Stimulated activated CD8-positive, alpha-beta memory T cell treated with anti-CD3 and anti-CD28 coated beads, Interleukin-2, amount 100 ng/mL, for 1 hour (primary cell): ENCODE measurements at places on chromosomes 3 and 15.

GRCh38 chr15:94265009-94265408 lies 33.6 kb downstream of the MCTP2 start:
- DNase-seq: no peak

DNA sequence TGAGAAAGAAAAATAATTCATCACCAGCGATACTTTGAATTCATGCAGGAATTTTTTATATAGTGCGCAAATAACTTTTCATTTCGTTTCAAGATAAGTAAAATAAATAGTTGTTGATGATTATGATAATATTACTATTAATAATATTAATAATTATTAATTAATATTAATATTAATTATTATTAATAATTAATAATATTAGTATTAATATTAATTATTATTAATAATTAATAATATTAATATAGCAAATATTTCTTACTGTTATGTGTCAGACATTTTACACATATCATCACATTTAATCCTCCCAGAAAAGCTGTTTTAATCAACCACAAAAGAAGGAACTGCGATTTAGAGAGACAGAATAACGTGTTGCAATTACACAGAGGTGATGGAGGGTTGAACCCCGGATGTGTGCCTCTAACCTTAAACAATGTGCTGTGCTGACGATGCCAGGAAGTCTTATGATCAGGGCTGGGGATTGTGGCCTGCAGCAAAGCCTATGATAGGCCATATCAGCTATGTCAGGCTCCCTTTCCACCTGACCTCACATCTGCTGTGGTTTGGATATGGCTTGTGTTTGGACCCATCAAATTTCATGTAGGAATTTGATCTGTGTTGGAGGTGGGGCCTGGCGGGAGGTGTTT lies 263.5 kb upstream of the NR2F2 start:
- DNase-seq: no peak

GRCh38 chr15:51244423-51244869 lies 94.0 kb downstream of the CYP19A1 start:
- no peak for DNase-seq

GRCh38 chr3:118144919-118145318 lies 889.7 kb downstream of the IGSF11 start:
- no peak for DNase-seq

GRCh38 chr15:39312984-39313383 lies 267.9 kb upstream of the THBS1 start:
- DNase-seq: no peak

- DNase-seq: no peak
Observed at GRCh38 chr15:52185151-52185561, 6.0 kb downstream of the GNB5 start.

GRCh38 chr15:78434134-78434533 lies 3.9 kb upstream of the IREB2 start:
- no peak for DNase-seq

- DNase-seq: no peak
Observed at GRCh38 chr3:127011270-127011992, 28.5 kb downstream of the PLXNA1 start.

DNA sequence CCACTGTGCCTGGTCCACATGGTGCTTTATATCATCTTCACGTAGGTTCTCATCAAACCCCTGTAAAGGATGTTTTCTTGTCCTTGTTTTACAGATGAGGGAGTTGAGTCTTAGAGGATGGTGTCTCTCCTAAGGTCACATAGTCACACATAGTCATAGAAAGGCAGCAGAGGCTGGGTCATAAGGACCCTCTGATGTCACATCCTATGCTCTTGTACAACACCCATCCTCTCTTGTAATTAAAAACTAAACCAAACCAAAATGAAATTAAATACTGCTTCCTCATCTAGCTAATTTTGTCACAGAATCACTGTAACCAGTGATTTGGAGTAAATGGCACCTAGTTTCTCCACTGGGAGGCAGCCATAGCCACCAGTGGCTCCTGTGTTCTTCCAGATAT lies 21.8 kb upstream of the ATP1B3 start:
- no peak for DNase-seq

GRCh38 chr3:159925248-159925647 lies 63.4 kb upstream of the IL12A start:
- DNase-seq: no peak

DNA sequence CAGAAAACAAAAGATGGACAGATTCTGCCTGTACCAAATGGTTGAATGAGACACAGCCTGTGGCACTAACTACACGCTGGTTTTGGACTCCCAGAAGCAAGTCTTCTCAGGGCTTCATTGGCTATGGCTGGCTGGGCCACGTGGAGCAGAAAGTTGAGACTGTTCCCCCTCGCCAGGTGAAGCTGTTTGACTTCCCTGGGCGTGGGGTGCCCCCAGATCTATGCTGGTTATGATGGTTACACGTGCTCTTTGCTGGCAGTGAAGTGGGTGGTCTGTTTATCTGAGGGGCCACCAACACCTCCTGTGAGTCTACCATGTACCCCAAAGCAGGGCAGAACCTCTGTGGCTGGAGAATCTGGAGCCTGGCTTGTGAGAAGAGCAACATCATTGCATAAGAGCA lies 60.3 kb upstream of the EPHA6 start:
- no peak for DNase-seq

GRCh38 chr3:10371167-10371566 lies 50.3 kb upstream of the SEC13 start:
- no peak for DNase-seq

GRCh38 chr3:101084404-101084803 lies 91.2 kb upstream of the ABI3BP start:
- no peak for DNase-seq

DNA sequence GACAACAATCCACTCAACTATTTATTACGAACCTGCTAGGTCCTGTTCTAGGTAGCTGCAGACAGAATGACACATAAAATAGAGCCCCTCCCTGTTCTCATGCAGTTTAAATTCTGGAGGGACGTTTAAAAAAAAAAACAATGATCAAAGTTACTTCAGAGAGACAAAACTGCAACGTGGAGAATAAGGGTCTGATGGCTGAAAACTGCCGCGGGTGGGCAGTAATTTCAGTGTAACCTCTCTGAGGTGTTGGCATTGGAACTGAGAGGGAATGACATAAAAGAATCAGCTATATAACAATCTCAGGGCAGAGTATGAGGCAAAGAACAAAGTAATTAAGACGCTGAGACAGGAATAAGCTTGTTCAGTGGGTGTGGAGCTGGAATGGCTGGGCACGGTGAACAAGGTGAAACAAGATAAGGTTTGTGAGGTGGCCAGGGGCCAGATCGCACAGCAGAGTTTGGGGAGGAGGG lies 19.5 kb downstream of the TBL1XR1 start:
- no peak for DNase-seq

DNA sequence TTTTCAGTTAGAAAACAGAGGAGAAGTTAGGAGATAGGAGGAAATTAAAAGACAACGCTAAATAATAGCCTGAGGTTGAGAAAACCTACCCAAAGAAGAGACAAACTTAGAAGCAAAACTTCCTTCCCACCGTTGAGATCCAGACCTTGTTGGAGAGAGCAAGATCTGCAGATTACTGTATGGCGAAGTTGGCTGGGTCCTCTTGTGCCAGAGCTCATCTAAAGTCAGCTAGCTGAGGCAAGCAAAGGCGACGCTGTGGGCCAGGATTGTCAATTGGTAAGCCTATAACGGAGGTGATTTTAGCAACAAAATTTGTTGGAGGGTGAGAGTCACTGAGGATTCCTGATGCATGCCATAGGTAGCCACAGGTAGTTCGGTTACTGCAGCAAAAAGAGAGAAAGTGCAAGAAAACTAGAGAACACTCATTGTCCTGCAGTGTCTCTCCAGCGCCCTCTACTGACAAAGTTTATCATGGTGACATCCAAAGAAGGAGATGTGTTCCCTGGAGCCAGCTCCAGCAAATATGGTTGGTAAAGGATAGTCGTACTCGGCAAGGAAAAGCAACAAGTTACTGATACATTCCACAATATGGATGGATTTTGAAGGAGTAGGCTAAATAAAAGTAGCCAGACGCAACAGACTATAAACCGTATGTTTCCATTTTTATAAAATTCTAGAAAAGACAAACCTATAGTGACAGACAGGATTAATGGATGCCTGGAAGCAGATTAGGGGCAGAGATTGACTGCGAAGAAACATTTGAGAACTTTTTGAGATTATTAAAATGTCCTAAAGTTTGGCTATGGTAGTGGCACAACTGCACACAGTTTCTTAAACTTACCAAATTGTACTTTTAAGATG lies 9.8 kb upstream of the OR5K4 start:
- no peak for DNase-seq

DNA sequence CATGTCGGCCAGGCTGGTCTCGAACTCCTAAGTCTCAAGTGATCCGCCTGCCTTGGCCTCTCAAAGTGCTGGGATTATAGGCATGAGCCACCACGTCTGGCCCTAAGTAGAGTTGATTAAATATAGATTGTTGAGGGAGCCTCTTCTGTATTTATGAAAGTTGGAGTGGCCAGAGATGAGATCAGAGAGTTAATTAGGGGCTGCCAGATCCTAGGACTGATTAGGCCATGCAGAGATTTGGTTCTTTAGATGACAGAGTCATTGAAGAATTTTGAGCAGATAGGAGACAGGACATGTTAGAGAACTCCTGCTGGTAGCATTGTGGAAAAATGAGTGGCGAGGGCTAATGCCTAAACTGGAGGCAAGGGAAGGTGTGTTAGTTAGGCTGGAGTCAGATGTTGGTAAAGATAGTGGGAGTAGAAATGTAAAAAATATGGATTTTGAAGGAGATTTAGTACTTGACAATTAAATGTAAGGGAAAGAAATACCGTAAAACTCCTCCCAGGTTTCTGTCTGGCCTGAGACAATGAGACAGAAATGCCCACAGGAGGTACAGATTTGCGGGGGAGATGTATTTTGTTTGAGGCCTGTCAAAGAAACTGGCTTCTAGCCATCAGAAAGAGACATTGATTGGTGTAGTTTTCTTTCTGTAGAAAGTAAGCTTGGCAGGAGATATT lies 23.4 kb downstream of the SACM1L start:
- DNase-seq: no peak

DNA sequence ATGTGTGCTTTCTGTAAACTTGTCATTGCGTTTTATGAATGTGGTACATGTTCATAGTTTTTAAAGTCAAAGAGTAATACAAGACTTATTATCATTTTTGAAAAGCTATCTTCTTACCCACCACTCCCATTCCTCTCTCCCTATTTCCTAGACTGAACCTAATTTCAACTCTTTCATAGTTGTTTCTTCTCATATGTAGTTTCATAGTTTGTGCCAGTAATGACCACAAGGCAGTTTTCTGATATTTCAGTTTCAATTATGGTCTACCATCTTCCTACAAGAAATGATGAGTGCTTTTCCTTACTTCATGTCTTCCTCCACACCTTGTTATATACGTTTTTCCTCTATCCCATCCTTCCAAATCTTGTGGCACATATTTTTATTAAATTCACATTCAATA lies 445.0 kb upstream of the GOLIM4 start:
- DNase-seq: no peak

DNA sequence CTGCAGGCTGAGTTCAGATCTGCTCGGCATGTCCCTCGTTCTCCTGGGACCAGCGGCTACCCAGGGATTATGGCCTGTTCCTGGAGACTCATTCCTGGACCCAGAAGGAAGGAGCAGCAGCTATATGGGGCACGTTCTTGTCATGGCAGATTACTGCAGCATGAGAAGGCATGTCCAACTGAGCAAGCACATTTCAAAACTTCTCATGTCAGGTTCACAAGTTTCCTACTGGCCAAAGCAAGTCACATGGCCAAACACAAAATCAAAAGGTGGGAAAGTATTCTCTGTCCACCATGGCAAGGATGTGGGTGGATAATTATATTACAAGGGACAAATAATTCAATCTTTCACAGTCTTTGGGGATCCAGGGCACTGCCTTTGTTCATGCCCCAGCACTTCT lies 71.9 kb upstream of the C15orf39 start:
- no peak for DNase-seq

DNA sequence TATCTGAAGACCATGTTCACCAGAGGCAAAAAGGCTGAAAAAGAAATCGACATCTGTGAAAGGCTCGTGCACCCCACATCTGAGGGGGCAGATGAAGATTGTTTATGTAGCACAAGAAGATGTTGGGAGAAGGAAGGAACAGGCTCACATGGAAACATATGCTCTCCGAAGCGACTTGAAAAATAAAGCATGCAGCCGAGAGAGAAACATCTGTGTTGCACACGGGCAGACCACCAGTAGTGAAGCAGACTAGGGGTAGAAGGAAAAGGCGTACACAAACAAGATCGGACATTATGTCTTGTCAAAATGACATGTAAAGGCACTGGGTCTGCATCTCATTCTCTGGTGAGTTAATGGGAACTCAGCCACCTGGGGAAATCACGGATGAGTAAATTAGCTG lies 356.5 kb downstream of the ZIC4 start:
- no peak for DNase-seq

DNA sequence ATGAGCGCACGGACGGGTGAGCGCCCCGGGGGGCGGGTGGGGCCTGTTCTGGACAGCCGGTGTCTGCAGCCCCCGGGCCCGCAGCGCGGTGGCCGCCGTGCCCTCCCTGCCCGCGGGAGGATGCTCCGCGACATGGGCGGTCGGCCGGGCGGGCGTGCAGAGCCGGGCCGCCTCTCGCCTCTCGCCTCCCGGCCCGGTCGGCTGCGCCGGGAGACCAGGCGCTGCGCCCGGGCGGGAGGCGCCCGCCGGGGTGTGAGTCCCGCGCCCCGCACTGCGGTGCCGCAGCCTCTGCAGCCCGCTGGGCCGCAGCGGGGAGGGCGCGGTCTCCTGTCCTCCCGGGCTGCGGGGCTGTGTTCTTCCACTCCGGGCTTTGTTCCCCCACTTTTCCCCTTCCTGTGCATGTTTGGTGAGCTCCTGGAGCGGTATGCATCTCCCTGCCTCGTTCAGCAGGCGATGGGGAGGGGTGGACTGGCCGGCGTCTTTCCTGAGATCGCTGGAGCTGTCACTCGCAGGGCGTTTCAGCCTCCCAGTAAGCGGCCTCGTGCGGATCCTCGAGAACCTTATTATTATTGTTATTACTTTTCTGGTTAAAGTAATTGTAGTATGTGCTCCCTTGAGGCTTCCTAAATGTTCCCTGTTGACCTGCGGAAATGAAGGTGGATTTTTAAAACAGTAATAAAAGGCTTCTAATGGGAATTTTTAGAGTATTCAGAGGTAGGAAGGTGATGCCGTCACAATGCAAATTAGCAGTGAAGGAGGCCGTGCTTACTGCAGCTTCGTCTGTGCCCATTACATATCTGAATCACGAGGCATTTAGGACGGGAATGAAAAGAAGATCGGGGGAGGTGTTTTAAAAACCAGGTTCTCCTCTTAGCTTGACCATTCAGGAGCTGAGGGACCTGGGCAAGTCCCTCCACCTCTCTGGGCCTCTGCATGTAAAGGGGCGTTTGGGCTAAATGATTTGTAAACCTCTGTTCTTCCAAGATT lies 593 bp downstream of the TMOD2 start:
- DNase-seq: no peak

GRCh38 chr15:63040954-63041353 lies 1.6 kb upstream of the TPM1 start:
- no peak for DNase-seq

DNA sequence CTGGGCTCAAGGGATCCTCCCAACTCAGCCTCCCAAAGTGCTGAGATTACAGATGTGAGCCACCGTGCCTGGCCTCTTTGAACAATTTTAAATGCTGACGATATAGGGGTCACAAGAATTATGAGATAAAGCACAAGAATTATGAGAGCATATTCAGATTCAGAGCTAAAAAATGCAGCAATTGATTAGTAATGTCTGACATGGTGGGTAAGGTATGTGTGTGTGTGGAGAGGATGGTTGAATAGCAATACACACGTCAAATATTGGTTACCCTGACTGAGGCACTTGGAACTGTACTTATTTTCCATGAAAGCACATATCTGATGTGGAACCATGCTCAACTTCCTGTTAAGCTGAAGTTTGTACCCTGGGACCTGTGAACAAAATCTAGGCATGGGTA lies 115.6 kb downstream of the EOMES start:
- no peak for DNase-seq

- DNase-seq: no peak
Observed at GRCh38 chr15:35669021-35669420, 123.1 kb upstream of the DPH6 start.
